ENCODE measurements at places on chromosomes 5 and 9.

DNA sequence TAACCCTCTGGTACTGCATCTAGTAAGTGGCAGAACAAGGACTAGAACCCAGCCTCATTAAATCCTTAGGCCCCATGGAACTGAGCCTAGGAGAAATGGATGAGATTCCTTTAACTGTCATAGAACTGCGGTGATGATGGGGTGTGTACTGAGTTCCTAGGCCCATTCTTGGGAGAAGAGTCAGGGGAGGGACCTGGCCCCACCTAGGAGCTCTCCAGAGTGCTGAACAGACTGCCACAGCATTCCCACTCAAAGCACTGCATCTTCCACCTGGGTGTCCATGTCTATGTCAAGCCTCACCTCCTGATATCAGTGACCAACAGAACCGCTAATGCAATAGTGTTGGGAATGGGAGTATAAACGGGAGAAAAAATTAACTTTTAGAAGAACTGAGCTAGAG is 36.6 kb downstream of the TTLL11 start:
- DNase-seq, result no peak

DNA sequence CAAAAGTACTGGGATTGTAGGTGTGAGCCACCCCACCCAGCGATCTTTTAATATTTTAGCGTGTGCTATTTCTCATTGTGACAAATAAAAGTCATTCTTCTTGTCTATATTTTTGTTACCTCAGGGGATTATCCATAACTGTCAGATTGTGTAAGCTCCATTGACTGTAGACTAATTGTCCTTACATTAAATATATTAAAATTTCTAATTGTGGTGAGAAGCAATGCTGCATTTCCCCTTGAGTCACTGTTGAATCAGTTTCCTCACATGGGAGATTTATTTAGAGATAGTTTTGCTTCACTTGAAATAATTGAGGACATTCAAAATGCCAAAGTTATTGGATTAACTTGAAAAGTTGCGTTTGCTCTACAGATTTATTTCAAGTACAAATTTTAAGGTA is 782.4 kb upstream of the WWC1 start:
- DNase-seq, result no peak

- no peak for DNase-seq
Measured at GRCh38 chr5:98679963-98680362, 93.5 kb upstream of the RGMB start.

DNA sequence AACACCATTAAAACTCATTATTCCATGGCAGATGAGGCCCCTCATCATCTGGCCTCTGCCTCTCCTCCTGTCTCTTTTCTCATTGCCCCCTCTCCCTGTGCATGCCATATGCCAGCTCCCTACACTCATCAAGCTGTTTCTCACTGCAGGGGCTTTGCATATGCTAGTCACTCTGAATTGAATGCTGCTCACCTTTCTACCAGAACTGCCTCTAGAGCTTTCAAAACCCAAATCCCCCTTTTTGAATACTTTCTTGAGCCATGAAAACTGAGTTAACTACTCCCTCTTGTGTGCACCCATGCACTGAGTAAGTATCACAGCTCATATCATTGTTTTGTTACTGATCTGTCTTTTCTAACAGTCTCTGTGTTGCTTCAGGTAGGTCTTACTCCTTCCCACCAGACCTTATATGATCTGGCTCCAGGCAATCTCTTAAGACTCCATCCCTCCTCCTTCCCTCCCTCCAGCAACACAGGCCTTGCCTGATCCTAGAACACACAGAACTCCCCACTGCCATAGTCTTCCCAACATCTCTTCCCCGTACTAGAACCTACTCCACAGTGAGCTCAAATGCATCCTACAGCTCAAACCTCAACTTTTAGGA is 60.5 kb downstream of the ASTN2 start:
- no peak for DNase-seq

GRCh38 chr5:12616093-12616492 is 711.8 kb upstream of the CTNND2 start:
- DNase-seq, result no peak

GRCh38 chr9:101326501-101326900 is 58.3 kb downstream of the BAAT start:
- no peak for DNase-seq

GRCh38 chr9:111450124-111450523 is 34.1 kb downstream of the ECPAS start:
- no peak for DNase-seq

- DNase-seq, result no peak
Measured at GRCh38 chr9:122219856-122220672, 8.7 kb downstream of the LHX6 start.

- DNase-seq, result no peak
Measured at GRCh38 chr9:129627556-129628440, 1.8 kb downstream of the NTMT1 start.

- peak; percentile 13 for DNase-seq
Measured at GRCh38 chr9:121885345-121885901, 207.7 kb downstream of the TTLL11 start.

DNA sequence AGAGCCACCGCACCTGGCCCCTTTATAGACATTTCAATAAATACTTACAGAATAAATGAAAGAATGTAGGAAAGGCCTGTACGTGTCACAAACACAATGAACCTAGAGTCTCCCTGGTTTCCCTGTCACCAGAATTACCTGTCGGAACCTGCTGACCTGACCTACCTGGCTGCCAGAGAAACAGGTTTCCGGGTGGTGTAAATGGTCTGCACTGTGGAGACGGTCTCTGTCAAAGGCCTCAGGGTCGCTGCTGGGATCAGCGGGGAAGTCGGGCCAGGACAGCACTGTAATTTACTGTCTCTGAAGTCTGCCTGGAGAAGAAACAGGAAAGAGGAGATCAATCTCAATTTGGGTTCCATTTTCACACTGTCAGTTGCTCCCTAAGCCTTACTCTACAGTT is 9.3 kb upstream of the FRRS1L start:
- no peak for DNase-seq

- DNase-seq, result no peak
Measured at GRCh38 chr9:105393576-105394344, 54.1 kb upstream of the FSD1L start.

- no peak for DNase-seq
Measured at GRCh38 chr5:7220156-7220555, 175.8 kb upstream of the ADCY2 start.

DNA sequence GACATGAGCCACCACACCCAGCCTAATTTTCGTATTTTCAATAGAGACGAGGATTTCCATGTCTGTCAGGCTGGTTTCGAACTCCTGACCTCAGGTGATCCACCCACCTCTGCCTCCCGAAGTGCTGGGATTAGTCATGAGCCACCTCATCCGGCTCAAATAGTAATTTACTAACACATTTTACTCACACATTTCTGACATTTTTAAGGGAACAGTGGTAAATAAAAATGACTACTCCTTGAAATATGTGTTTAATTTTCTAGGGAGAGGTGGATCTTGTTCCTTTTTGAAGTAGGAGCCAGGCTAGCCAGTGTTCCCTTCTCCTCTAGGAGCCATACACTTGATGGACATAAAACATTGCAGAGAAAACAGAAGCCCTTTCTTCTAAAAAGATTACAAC is 55.2 kb upstream of the ERBIN start:
- peak; percentile 4 for DNase-seq

DNA sequence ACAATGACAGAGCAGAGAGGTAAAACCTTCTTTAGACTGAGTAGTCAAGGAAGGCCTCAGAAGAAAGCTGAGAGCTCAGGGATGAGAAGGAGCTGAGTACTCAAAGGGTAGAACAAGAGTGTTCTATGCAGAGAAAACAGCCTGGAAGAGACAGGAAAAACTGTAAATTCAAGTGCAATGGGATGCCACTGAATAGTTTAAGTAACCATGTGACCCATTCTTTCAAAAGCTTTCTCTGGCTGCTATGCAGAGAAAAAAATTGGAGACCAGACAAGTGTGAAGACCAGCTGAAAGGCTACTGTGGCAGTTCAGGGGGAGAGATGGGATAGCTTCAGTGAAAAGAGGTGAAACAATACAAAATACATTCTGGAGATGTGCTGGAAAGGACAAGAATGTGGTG is 61.3 kb upstream of the RNF38 start:
- DNase-seq, result no peak

GRCh38 chr9:110922145-110922544 is 116.1 kb downstream of the LPAR1 start:
- no peak for DNase-seq

GRCh38 chr5:80957031-80957761 is 3.0 kb upstream of the RASGRF2 start:
- DNase-seq, result no peak

DNA sequence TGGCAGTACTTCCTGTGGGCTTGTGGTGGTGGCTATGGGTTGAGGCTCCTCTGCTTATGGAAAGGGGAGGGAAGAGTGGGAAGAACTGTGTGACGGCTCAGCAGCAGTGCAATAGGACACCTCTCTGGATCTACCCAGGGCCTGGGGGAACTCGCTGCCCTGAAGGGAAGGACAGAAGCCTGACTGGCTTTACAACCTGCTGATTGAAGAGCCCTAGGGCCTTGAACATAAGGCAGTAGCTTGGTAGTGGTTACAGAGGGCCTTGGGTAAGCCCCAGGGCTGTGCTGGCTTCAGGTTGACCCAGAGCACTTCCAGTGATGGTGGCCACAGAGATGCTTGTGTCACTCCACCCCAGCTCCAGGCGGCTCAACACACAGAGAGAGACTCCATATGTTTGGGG is 5.5 kb downstream of the CCIN start:
- DNase-seq, result no peak

- DNase-seq, result no peak
Measured at GRCh38 chr9:91623004-91623403, 199.4 kb upstream of the NFIL3 start.

GRCh38 chr5:89869346-89869745 is 540.2 kb downstream of the CETN3 start:
- DNase-seq, result no peak

Data from activated CD8-positive, alpha-beta T cell treated with anti-CD3 and anti-CD28 coated beads for 36 hours (primary cell).